LHCN-M2 (cell line): ENCODE measurements at places on chromosomes 2 and 18. TPM values are rescaled to one million over a fixed set of nuclear protein-coding genes. Genes with fewer than 3 reads are reported as not detected.

Gene TUBA3D
- total RNA-seq: 2.0 TPM in 1 of 2 replicates, not detected in the other

Gene TAF4B
- 2.4 and 2.7 TPM in 2 replicates for total RNA-seq

Gene SIX3
- total RNA-seq: not detected in 2 replicates

Gene HRH4
- 0.13 TPM in 1 of 2 replicates, not detected in the other for total RNA-seq

Gene PSMG2
- total RNA-seq: 92.8 and 95.2 TPM in 2 replicates

Gene MROH2A
- total RNA-seq: not detected in 2 replicates

Gene HIBCH
- 11.8 and 12.3 TPM in 2 replicates for total RNA-seq

Gene AOX1
- 41.5 and 43.0 TPM in 2 replicates for total RNA-seq
